ENCODE measurements at places on chromosomes 6 and 20.

- peak; percentile 65 for DNase-seq
Observed at GRCh38 chr6:3868544-3868943, 19.4 kb downstream of the FAM50B start.

DNA sequence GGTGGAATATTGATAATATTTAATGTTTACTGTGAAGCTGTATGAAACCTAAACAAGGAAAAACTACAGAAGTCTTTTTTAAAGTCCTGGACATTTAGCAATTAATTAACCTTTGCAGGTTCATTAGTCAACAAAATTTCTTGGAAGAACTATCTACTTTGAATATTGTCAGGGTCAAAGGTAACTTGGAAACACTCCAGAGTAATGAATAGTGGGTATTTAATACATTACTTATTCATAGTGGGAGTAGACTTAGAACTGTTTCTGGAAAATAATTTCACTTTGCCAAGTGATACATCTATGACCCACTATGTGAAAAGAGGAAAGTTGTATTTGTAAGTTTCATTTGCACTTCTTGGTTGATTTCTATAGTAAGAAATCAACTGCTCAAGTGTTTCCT lies 319.1 kb downstream of the TFAP2B start:
- no peak for DNase-seq

DNA sequence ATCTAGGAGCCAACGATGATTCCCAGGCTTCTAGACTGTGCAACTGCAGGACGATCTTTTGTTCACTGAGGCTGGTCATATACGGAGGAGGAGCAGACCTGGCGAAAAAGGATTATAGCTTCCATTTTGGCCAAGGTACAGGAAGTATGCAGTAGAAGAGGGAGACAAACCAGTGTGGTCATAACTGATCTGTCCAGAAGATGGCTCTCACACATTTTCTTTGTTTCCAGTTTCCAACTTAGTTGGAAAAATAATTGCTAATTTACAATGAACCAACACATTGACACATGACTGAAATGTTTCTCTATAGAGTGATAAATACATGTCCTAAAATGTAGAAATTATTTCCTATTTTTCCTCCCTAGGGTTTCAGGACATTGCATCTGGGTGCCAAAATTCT lies 364.1 kb upstream of the BTBD3 start:
- DNase-seq = peak; percentile 12

- DNase-seq = no peak
Observed at GRCh38 chr6:52591832-52592231, 15.0 kb upstream of the TRAM2 start.

DNA sequence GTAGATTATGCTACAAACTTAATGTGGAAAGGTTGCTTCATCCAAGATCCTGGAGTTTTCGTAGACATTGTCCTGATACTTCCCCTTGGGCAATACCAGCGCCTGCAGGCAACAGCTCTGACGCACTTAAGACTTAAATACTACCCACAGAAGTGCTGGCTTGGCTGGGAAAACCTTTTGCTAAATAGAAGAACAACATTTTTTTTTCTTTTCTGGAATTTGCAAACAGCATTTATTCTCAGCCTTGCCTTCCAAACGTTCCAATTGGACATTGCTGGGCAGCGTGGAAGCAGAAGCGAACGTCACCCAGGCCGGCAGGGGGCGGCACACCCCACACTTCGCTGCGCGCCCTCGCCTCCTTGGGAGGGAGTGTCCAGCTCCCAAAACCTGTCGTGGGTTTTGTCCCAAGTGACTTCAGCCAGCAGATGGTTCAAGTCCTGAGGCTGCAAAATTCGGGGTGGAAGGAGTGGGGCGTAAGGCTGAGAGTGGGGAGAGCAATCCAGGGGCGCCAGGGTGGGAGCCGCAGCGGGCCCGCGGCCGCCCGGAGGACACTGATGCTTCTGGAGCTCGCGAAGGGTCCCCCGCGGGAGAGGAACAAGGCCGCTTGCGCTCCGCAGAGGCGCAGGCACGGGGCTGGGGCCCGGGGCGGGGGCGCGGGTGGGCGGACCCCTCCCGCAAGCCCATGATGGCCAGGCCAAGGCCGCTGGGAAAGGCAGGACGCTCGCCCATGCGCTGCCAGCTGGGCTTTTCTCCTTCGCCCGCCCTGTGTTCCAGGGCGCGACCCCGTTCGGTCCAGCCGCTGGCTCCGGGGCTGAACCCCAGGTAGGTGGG lies 60.8 kb upstream of the MAP3K4 start:
- DNase-seq = peak; percentile 69

- no peak for DNase-seq
Observed at GRCh38 chr6:96059586-96059985, 43.8 kb downstream of the FUT9 start.

GRCh38 chr6:99110029-99110428 lies 162.3 kb upstream of the FBXL4 start:
- no peak for DNase-seq

- peak; percentile 1 for DNase-seq
Observed at GRCh38 chr20:910132-910869, 5.8 kb downstream of the ANGPT4 start.

DNA sequence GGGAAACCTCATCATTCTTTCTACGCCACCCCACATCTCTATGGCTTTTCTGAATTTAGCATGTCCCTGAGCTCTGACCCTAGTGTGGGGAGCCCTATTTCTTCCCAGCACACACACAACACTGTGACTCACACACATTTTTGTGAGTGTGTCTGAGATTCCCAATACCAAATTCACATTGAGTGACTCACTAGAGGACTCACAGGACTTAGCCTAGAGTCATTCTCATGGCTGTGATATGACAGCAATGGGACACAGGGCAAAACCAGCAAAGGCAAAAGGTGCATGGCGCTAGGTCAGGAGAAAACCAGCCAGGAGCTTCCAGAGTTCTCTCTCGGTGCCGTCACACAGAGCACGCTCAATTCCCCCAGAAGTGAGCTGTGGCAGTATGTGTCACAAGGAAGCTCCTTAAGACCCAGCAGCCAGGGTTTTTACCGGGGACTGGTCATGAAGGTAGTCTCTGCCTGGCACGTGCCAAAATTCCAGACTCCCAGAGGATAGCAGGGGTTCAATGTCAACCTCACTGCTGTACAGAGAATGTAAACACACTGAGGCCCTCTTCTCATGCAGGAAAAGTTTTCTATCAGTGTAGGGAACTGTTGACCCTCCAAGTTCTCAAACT lies 6.2 kb downstream of the CSTL1 start:
- peak; percentile 87 for DNase-seq

- no peak for DNase-seq
Observed at GRCh38 chr6:33710296-33711121, 991 bp downstream of the UQCC2 start.

DNA sequence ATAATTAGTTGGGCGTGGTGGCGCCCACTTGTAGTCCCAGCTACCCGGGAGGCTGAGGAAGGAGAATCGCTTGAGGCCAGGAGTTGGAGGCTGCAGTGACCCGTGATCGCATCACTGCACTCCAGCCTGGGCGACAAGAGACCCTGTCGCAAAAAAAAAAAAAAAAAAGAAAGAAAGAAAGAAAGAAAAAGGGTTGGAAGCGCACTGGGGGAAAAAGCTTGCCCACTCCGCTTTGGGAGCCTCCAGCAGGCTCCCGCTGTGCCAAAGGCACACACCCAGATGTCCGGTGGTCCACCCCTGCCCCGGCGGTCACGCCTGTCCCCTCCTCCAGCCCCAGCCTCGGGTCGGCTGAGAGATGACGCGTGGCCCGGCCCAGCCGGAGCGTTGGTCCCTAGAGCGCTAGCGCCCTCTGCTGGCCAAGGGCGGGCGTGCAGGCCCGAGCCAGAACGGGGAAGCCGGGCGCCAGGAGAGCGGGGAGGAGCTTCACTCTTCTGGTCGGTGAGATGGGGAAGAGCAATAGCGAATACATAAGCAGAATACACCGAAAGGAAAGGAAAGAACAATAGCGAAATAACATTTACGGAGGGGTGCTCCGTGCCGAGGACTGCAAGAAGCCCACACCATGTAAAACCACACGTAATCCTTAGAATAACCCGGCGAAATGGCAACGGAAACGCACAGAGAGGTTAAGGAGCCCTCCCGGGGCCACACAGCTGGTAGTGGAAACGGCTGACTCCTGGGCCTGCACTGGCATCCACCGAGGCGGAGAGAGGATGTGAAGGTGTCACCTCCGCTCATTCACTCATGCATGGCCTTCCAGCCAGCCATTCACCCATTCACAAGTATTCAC lies 41.7 kb downstream of the UBE2V1 start:
- peak; percentile 77 for DNase-seq

- DNase-seq = no peak
Observed at GRCh38 chr6:137025786-137026730, 18.7 kb downstream of the IL20RA start.

DNA sequence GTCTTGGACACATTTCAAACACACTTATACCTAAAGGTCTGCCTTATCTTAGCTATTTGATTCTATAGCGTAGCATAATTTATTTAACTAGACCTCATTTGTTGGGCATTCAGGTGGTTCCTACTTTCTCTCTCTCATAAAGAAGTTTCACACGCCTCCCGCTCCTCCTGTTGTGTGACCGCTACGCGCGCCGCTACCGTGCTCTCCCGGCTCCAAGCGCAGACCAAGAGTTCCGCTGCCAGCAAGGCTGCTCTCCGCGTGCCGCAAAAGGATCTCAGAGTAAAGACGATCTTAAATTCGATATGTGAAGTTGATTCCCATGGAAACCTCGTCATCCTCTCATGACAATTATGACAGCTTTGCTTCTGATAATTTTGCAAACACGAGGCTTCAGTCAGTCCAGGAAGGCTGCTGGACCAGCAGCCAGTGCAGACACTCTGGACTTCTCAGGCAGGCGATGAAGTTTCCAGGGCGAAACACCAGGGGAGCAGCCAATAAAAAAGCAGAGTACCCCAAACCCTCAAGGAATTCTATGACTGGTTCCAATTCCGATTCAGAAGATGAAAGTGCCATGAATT lies 20.4 kb downstream of the PRSS16 start:
- no peak for DNase-seq

- no peak for DNase-seq
Observed at GRCh38 chr20:48604936-48605335, 222.9 kb downstream of the PREX1 start.

GRCh38 chr6:119333707-119334295 lies 15.8 kb downstream of the MAN1A1 start:
- DNase-seq = no peak

DNA sequence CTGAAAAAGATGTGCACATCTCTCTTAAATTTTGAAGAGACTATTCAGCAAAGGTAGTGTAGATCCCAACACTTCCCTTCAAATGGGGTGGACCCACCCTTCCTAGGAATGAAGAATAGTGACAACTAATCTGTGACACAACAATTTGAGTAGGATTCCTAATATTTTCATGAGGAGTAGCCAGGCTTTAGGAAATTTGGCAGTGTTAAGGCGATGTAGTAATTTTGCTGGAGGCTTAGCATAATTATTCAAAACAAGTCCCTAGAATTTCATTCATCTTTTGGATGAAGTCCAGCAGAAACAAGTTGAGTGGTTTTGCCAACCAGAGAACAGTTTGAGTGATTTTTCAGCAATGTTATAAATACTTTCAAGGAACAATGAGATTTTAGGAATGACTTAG lies 52.4 kb downstream of the ELOVL4 start:
- peak; percentile 10 for DNase-seq

GRCh38 chr20:43341511-43341910 lies 116.2 kb upstream of the SRSF6 start:
- no peak for DNase-seq

- DNase-seq = no peak
Observed at GRCh38 chr6:52620055-52620905, 43.4 kb upstream of the TRAM2 start.

- no peak for DNase-seq
Observed at GRCh38 chr6:26359765-26360164, 5.2 kb upstream of the BTN3A2 start.

- peak; percentile 34 for DNase-seq
Observed at GRCh38 chr6:122428781-122429180, 29.3 kb downstream of the HSF2 start.

All from fibroblast of skin of right quadriceps (primary cell).